ENCODE measurements at places on chromosomes 5 and 9.

DNA sequence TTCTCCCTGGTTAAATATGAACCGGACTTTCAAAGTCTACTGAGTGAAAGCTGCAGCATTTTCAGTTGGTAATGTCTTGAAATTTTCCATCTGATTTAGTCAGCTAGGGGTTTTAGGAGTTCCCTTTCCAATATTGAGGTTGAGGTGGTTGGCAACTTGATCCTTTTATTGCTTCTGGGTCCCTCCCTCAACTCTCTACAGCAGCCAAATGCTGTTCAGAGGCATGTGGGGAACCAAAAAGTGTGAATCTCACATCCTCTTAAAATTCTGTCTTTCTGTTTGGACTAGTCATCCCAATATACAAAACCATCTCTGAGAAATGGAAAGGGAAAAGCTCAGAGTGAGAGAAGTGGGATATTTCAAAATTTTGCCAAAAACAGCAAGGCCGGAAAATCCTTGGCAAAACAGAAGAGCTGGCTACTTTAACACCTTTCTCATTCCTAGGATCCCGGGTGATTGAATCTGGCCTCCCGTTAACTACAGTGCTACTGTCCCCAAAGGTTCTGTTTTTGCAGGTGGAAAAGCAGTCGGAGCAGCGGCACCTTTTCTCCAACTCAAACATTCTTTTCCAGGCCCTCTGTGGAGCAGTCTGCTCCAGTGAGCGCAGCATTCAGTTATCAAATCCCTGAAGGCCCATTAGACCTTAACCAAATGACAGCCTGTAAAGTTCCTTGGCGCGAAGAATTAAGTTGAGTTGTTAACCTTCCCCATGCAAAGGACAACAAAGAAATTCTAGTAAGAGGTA lies 345.9 kb upstream of the NUDT12 start:
- DNase-seq = no peak

DNA sequence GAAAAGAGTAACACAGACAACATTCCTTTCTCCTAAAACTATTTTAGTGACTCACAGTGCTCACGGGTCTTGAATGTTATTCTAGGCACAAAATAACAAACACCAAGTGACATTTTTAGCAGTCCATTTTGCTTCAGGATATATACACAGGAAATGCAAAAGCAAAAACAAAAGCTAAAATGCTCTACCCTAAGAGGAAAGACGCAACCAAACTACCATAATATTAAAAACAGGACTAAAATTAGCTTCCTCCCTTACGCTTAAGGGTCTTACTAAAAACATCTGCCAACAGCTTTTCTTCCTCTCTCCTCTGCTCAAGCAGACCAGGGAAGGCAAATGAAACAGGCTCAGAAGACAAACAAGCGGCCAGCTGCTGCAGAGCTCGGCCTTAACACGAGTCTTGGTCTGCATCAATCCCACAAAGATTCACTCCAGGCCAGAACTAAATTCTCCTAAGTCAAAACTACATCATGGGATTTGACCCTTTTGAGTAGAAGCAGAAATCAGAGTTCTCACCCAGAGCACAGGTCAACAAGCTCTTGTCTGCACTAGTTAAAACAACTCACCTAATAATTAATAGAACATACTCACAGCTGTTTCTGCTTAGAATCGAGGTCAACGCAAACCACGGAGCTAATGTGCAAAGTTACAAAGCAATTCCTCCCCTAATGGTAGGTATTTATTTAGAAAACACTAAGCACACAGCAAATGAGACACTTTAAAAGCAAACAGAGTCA lies 62.3 kb downstream of the RAPGEF1 start:
- no peak for DNase-seq

DNA sequence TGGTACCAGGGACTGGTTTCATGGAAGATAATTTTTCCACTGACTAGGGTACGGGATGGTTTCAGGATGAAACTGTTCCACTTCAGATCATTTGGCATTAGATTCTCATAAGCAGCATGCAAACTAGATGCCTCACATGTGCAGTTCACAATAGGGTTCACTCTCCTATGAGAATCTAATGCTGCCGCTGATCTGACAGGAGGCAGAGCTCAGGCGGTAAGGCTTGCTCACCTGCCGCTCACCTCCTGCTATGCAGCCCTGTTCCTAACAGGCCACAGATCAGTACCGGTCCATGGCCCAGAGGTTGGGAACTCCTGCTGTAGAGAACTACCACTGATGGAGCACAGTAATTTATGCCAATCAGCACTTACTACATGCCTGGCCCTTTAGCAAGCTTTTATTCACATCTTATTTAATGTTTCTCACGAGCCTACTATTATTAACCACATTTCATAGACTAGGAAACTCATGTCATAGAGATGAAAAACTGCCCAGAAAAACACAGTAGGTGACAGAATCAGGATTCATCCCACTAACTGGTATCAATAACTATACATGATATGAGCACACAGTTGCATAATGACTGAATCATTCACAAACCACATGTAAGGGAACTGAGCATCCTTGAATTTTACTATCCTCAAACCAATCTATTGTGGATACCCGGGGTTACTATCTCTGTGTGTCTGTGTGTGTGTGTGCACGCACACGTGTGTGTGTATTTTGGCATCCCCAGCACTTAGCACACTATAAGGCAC lies 46.5 kb downstream of the SVEP1 start:
- DNase-seq = no peak

- DNase-seq = no peak
These were observed 11.2 kb downstream of the MVB12B start for GRCh38 chr9:126337729-126338372.

DNA sequence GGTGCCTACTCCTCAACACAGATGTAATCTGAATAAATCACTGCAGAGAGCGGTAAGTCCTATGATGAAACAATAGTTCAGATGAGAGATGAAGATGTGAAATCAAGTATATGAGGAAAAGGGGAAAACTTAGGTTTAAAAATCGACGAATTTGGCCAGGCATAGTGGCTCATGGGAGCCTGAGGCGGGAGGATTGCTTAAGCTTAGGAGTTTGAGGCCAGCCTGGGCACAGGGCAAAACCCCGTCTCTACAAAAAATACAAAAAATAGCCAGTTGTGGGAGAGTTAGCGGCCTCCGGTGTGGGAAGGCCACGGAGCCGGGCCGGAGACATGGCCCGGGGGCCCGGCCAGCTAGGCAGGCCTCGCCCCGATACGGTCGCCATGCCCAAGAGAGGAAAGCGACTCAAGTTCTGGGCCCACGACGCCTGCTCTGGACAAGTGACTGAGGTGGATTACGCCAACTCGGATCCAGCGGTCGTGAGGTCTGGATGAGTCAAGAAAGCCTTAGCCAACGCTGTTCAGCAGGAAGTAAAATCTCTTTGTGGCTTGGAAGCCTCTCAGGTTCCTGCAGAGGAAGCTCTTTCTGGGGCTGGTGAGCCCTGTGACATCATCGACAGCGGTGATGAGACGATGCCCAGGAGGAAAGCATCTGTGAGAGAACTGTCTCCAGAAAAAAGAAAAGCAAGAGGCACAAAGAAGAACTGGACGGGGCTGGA lies 62.8 kb upstream of the SUB1 start:
- no peak for DNase-seq

DNA sequence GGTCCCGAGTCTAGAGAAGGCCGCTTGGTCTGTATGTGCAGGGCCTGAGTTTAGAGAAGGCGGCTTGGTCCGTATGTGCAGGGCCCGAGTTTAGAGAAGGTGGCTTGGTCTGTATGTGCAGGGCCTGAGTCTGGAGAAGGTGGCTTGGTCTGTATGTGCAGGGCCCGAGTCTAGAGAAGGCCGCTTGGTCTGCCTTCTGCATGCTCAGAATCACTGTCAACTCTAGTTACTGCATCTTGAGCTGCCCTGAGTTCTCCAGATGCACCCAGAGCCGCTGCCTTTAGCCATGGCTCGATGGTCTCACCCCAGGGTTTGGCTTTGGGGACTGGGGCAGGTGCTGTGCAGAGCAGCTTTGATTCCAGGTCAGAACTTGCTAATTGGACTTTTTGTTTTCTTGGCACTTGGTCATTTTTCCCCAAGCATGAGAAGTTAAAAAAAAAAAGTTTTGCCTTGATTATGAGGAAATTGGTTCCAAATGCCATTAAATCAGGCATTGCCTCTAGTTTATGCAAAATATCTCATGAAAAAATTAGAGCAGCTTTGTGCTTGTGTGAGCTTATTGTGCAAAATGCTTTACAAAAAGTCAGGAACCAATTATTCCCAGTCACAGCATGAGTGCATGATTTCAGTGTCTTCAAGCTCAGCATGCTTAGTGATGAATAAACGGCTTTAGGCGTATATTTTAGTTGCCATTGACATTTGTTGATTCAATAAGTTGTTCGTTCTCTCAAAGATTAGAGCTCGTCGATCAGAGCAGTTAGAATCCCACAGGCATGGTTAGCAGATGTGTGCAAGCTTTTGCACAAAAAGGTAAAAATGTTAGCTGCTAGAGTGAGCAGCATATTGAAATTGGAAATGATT lies 25.4 kb upstream of the EXOC3 start:
- DNase-seq = no peak

DNA sequence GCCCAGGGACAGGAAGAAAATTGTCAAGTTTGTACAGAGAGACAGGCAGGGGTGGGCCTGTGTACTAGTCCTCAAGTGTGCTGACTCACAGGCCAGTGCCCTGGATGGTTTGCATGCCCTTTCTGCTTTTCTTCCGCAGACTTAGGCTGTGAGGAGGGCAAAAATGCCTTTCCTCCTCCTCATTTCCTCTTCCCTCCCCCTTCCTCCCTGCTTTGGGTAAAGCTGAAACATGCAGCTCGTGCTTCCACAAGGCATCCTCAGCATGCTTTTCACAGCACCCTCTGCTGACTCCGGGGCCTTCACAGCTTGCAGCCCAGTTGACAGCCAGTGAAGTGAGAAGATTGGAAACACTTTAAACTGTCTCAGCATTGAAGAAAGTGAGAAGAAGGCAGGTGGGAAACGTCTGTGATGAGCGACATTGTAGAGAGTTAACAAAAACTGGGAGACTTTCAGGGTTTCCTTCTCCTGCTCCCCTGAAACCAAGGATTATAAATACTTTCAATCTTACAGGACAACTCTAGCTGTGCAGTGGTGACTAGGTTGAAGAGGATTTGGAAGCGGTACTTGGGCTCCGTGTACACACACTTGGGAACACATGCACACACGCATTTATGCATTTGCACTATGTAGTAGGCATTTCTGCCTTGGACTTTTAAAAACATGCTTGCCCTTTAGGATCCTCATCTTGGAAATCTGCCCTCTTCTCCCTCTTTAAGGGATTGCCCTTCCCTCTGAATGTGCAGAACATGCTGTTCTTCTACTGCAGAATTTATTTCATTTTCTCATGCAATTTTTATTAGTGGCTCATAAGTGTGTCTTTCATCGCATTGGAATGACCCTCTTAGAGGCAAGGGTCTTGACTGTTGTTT lies 138.8 kb downstream of the GRIA1 start:
- DNase-seq = no peak

- no peak for DNase-seq
These were observed 113.8 kb downstream of the ANKRD18B start for GRCh38 chr9:33637881-33638280.

GRCh38 chr9:137545123-137545522 lies 5.1 kb downstream of the PNPLA7 start:
- DNase-seq = no peak

- no peak for DNase-seq
These were observed 425.4 kb downstream of the DNAH5 start for GRCh38 chr5:13519131-13519530.

GRCh38 chr9:71758277-71758676 lies 10.0 kb downstream of the CEMIP2 start:
- DNase-seq = no peak

DNA sequence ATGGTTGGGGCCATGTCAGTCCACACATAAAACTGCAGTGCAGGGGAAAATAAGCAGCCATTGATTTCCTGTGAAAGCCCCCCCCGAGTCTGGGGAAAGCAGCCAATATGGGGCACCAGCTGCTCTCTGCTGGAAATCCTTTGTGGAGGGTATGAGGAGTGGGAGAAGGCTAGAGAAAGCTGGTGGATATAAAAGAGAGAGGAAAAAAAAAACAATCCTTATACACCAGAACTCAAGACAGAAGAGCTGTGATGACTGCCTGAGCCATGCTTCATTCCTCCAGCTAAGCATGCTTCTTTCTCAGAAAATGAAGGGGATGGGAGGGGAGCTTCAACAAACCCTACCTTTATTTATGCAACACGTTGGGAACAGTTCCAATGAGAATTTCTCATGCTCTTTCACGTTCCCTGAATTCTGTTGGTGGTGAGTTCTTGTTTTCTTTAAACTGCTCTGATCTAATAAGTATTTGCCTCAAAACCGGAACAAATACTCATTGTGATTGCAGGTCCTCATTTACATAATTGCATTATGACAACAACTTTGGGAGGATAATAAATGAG lies 688.0 kb upstream of the SEMA6A start:
- no peak for DNase-seq

GRCh38 chr5:73322437-73323076 lies 126.0 kb downstream of the FOXD1 start:
- no peak for DNase-seq

GRCh38 chr9:96478829-96479371 lies 28.9 kb downstream of the HABP4 start:
- no peak for DNase-seq

- no peak for DNase-seq
These were observed 208.7 kb upstream of the RAI14 start for GRCh38 chr5:34447424-34447823.
